ENCODE measurements at places on chromosomes 7 and 10.
A peak's percentile ranks its signal among the peaks of the same experiment; 100 is the strongest.

DNA sequence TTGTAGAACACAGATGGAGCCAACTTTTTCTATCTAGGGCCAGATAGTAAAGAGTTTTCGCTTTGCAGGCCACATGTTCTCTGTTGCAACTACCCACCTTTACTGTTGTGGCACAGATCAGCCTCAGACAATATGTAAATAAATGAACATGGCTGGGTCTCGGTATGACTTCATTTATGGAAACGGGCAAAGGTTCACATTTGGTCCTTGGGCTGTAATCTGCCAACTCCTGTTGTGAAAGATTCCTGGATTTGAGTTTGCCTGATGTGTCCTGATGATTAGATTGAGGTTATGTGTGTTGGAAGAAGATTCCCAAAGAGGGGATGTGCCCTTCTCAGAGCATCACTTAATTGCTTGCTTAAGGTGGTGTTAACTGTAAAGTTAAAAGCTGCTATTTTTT is 38.2 kb downstream of the RBM20 start:
- DNase-seq: no peak

GRCh38 chr7:36157527-36158320 is 4.7 kb downstream of the EEPD1 start:
- no peak for DNase-seq

GRCh38 chr7:158952776-158953175 is 96.4 kb downstream of the DYNC2I1 start:
- no peak for DNase-seq

DNA sequence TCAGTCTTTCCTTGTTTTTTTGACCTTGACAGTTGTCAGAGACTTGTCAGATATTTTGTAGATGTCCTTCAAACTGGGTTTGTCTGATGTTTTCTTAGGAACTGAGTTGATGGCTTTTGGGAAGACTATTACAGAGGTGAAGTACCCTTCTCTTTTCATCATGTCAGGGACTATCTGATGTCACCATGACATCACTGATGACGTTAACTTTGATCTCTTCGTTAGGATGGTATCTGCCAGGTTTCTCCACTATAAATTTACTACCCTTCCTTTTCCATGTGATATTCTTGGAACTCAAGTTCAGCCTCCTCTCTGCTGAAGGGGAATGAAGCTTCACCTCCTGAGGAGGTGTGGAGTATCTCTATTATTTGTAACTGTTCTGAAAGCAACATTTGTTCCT is 78.5 kb downstream of the SUGCT start:
- DNase-seq: no peak

DNA sequence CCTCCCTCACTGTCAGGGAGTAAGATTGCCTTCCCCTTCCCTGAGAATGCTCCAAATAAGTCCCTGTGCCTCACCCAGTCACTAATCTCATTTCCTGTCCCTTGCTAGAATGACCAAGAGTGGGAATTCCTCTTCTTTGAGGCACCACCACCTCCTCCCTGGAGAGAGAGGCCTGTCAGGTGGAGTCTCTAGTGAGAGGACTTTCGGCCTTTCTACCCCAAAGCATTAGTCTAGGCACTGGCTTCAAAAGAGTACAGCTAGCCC is 145.0 kb downstream of the PTPN20 start:
- no peak for DNase-seq

DNA sequence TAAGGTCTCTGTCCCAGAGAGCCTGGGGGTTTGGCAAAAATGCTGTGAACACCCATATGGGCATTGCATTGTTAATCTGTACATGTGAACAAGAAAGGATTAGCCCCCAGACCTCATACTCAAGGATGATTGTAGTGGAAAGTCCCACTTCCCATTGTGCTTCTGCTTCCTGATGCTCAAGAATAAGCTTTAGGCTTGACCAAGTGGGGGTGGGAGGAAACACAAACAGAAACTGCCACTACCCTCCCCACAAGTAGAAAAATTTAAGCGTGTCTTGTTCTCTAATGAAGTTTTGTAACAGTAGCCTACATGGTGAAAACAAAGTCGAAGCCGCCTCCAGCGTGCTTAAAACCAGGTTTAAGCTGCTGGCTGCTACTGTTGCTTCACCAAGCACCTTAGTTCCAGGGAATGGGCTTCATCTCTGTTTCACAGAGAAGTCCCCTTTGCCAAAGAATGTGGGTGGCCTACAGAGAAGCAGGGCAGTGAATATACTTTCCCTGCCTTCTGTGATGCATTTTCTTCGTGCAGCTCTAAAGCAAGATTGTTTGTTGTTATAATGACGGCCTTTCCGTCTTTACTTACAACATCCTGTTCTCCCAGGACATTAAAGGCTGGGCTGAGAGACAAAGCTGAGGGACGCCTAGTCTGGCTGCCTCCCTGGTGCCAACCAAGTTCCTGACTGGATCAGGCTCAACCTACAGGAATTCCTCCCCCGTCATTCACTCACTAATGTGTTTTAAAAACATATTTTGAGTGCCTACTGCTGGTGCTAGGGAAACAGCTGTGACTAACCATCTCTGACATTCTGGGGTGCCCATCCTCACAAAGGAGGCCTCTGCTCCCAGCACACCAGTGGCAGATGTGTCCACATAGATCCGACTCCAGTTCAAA is 32.1 kb upstream of the CCSER2 start:
- DNase-seq: no peak

DNA sequence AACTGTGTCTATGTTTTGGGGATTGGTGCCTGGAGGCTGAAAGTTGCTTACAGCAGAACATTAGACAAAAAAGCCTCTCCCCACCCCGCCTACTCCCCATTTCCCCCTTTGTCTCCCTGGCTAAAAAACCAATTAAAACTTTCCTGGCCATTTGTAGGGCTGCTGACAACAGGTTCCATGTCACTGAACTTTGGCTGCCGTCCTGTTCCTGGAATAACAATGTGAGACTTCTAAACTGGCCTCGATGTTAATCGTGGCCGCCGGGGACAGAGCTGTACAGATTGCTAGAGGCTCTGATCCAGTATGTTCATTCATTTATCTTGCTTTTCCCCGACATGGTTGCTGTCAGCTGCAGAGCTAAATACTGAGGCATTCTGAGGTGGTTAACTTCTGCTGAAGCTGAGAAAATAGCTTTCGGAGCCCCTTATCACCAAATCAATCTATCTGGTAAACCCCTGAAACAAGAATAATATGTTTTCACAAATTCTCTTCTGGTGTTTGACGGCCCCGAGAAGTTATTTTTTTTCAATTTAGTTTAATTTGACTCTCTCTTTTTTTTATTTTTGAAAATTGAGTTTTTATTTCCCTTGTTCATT is 271.6 kb downstream of the GFRA1 start:
- DNase-seq: peak; percentile 84

- no peak for DNase-seq
Measured at GRCh38 chr10:3077940-3078630, 10.7 kb downstream of the PFKP start.

DNA sequence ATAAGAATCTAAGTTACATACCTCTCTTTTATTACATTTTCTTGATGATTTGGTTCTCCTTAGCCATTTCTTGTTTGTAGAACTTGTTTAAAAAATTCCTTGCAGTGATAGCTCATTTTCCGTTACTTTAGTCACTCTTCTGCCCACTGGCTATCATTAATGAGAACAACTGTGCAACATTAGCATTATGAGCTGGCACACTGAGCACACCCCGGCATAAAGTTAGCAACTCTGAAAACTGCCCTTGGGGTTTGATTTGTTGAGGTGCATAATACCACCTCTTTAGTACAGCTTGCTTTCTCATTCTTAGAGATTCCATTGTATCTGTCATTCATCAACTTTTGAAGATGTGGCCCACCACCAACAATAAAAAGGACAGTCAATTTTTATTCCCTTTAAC is 87.6 kb upstream of the ADCY1 start:
- no peak for DNase-seq

- no peak for DNase-seq
Measured at GRCh38 chr7:113880559-113880958, 38.2 kb downstream of the PPP1R3A start.

DNA sequence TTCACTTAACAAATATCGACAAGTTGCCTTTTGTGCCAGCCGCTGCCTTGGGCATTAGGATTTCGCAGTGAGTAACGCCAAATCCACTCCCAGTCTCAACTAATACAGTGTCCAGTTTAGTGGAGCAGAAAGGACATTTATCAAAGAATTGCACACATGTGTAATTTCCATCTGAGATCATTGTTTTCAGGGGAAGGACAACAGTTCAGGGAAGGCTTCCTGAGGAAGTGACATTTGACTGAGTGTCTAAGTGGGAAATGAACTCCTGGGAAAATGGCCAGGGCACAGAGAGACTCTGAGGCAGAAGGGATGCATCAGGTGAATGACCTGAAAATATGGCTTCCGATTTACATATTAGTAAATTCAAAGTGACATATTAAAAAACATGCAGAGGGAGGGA is 89.4 kb downstream of the ITGA8 start:
- DNase-seq: no peak

DNA sequence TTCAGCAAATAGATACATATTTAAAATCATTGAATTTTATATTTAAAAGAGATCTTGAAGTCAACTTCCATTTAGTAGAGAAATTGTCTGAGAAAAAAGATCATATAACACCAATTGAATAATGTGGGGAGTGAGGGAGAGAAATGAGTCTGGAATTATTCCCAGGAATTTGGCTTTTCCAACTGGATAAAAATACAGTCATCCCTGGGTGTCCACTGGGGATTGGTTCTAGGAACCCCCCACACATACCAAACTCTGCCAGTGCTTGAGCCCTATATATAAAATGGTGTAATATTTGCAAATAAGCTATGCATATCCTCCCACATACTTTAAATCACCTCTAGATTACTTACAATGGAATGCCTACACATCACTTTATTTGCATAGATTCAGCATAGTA is 162.8 kb upstream of the SEMA3C start:
- DNase-seq: no peak

DNA sequence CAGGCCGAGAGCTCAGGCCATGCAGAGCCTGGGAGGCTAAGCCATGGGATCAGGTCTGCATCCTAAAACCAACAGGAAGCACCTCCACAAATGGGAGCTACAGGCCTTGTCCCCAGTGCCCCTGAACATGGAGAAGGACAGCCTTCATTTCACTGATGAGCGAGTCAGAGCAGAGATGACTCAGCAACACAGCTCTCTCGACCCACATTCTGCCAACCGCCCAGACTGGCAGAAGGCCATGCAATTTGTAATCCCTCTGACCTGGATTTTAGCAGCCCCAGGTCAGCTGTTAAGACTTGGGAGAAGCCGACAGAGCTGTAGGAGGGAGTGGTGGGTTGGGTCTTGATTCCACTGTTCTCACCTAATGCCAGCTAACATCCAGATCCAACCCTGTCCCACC is 25.5 kb downstream of the VOPP1 start:
- no peak for DNase-seq

DNA sequence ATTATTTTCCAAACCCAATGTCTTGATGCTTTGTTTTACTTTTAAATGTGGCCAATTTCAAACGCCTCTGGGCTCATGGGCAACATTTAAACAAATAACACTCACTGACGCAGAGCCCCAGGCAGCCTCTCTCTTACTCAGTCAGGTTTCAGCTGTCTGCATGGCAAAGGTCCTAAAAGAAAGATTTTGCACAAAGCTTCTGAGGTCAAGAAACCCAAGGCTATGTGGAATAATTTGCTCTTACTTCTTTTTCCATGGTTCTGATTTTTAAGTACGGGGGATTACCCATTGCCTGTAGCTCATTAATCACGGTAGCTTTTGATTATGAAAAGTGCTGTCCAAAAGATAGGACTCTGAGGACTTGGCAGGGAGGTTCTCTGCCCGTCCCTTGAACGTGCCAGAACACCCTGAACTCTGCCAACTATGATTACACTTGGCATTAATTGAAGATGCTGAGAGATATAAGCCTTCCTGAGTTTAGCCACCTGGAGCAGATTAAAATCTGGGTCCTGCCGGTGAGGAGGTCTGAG is 14.1 kb upstream of the MSRB2 start:
- DNase-seq: no peak

- no peak for DNase-seq
Measured at GRCh38 chr7:55534262-55534915, 37.9 kb downstream of the VOPP1 start.

DNA sequence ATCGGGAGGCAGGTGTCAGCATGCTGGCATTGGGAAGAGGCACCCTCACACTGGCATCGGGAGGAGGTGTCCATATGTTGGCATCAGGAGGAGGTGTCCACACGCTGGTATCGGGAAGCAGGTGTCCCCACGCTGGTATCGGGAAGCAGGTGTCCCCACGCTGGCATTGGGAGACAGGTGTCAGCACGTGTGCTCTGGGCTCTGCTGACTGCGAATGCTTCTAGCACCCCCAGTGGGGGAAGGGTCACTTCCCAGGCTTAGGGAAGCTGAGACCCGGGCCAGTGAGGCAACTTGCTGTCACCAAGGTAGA is 92.5 kb upstream of the IKZF1 start:
- DNase-seq: no peak

DNA sequence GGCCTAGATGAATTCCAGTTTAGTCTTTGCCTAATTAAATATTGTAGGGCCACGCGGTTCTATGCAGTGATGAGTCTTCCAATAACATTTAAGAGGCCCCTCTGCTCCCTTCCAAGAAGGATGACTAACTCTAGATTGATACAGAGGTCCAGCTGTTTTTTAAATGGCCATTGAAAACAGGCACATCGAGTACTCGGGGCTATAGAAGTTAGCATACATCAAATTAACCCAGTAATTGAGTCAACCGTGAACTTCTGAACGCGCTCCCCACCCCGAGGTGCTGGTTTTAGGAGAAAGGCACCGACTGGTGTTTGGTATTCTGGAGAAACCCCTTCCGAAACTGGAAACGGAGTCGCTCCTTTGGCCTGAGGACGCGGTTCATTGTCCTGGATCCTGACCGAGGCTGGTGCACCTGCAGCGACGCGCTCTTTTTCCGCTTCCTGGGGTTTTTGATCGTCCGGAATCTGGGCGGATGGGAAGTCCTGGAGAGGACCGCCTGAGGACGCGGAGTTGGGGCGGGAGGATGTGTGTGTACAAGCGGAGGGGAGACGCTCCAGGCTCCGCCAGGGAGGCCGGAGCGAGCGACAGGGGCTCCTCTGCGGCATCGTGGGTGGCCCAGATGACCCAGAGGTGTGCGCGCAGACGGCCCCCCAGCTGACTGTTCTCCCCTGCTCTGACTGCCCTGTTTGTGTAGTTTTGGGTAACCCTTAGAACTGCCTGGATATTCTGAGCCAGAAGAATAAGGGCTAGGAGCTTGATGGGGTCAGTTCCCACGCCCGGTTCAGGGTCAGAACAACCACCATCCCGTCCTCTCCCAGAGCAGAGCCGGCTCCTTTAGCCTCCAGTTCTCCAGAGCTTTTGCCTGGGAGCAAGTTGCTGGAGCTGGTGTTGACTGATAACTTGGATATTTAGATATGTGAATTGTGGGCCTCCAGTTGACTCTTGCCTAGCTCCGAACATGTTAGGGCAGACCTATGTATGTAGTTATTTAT is 711 bp downstream of the FAM221A start:
- DNase-seq: no peak

- no peak for DNase-seq
Measured at GRCh38 chr10:78362406-78363022, 328.9 kb downstream of the RPS24 start.

DNA sequence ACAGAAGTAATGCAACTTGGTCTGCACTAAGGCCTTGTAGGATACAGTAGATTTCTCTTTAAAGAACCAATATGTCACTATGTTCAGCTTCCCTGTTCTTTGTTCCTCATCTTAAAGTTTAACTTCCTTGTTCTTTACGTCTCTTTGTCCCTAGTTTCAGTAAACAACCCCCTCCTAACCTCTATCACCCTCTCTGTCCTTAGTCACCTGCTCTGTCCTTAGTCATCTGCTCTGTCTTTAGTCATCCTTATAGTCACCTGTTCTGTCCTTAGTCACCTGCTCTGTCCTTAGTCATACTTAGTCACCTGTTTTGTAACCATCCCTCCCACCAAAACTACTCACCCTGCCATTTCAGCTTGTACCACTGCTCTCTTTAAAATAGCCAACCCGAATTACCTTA is 144.6 kb upstream of the TMEM106B start:
- no peak for DNase-seq

GRCh38 chr10:126977216-126977615 is 72.0 kb downstream of the DOCK1 start:
- no peak for DNase-seq

Data from forelimb muscle (tissue), 1 donor.